ENCODE measurements at places on chromosomes 7 and 10.

DNA sequence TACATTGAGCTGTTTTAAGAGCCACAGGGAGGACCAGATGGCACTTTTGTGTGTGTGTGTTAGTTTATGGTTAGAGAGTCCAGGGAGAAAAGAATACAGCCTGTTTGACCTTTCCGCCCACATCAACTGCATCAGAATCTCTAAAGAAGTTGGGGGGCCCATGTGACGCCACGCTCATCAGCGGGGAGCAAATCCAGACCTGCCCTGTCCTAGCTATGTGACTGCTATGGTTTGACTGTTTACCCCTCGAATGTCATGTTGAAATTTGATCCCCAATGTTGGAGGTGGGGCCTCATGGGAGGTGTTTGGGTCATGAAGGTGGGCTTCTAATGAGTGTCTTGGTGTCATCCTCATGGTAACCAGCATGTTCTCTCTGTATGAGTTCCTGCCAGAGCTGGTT is 128.0 kb downstream of the ADRA2A start:
- no peak for DNase-seq

DNA sequence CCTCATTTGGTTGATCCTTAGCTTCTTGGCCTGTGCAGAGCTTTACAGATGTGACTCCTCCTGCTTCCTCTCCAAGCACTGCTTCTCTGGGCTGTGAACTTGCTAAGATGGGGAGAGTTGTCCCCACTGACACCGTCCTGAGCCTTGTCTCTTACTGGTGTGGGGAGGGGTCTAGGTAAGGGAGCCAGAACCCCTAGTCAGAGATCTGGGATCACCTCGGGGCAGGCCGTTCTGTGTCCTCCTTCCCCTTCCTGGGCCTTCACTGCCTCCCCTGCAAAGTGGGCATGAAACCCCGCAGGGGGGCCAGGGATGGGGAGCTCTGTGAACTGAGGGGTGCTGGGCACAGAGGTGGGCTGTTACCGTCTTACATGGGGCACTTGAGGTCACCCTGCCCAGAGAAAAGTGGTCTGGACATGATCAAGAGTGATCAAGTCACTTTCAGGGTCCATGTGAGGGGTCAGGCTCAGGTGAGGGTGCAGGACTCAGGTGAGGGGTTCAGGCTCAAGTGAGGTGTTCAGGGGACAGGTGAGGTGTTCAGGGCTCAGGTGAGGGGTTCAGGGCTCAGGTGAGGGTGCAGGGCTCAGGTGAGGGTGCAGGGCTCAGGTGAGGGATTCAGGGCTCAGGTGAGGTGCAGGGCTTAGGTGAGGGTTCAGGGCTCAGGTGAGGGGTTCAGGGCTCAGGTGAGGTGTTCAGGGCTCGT is 86.2 kb downstream of the ADCY1 start:
- no peak for DNase-seq

DNA sequence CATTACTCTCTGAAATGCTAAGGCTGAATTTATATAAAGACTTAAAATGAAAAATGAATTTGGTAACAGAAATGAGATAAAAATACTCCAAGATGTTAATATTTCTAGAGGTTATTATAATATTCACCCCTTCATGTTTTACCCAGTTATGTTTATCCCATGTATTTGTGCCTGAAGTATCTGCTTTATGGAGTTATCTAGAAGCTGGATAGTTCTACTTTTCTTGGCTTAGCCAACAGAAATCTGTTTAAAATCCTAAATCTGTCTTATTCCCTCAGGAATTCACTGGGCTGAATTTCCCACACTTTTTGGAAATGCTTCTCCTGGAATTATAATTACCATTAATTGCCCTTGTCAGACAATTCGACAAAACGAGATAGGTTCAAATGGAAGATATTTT is 201.6 kb downstream of the THSD7A start:
- no peak for DNase-seq

DNA sequence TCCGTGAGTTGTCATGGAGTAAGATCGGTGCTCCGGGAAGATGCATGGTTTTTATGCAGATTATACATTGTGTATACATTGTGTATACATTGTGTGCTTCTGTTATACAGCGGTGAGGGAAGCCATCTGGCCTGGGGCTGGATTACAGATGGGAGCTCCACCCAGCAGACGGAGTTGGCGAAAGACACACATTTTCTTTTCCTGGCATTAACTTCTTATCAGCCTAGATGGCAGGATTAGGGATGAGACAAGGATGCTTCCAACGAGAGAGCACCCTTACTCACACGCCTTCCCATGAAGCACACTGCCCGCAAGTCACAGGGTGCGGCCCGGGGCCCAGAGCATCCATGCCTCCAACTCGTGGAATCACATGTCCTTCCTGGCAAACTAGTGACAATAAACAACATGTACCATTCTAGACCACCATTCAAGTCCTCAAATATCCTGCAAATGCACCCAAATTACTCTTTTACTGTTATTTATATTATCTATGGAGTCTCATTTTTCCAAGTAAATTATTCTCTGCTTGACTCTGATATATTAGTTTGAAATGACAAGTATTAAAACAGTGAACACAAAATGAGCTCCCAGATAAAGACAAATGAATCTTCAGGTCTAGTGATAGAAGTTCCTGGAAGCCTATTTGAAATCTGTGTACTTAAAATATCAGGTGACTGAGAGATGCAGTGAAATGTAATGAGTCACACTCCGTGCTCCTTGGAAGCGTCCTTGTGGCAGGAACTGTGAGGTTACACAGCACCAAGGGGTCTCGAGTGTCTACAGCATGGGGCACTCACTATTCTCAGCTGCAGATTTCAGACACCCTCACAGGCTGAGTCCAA is 29.8 kb upstream of the PPP2R2D start:
- DNase-seq, result no peak

GRCh38 chr10:125169279-125169678 is 8.9 kb upstream of the CTBP2 start:
- DNase-seq, result no peak

- DNase-seq, result no peak
Measured at GRCh38 chr10:57830877-57831560, 436.7 kb downstream of the IPMK start.

- DNase-seq, result peak; percentile 13
Measured at GRCh38 chr7:90412458-90413184, 9.4 kb downstream of the CLDN12 start.

GRCh38 chr7:128174386-128174785 is 66.7 kb upstream of the LEP start:
- DNase-seq, result peak; percentile 47

DNA sequence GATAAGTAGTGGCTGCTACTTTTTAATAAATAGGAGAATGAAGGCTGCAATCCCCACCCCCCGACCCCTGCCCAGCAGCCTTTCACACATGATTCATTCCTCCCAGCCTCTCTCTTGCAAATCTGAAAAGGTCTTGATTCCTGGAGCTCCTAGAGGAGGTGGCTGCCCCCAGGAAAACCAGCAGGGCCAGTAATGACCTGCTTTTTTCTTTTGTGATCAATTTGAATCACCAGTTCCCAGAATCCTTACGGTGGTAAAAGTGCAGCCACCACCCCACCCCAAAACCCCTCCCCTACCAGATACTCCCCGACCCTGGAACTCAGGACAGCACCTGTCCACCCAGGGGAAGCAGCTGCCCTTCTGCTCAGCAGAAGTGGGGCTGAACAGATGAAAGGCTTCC is 108.9 kb downstream of the C10orf105 start:
- DNase-seq, result no peak

- no peak for DNase-seq
Measured at GRCh38 chr10:51640120-51640819, 59.1 kb downstream of the CSTF2T start.

All from suppressor macrophage treated with lipopolysaccharide for 1 hour (primary cell).